Occipital lobe (tissue), 3 donors: ENCODE measurements at places on chromosomes 16 and 17. TPM values are rescaled to one million over a fixed set of nuclear protein-coding genes. Genes with fewer than 3 reads are reported as not detected.

- no peak for DNase-seq
These were observed 57.5 kb downstream of the IRF8 start for GRCh38 chr16:85956426-85956825.

The CA4 gene
- 1.2 TPM for total RNA-seq

GRCh38 chr17:67682196-67682595 lies 35.5 kb upstream of the NOL11 start:
- DNase-seq, result no peak

The CCDC78 gene
- total RNA-seq, result 4.2 TPM

DNA sequence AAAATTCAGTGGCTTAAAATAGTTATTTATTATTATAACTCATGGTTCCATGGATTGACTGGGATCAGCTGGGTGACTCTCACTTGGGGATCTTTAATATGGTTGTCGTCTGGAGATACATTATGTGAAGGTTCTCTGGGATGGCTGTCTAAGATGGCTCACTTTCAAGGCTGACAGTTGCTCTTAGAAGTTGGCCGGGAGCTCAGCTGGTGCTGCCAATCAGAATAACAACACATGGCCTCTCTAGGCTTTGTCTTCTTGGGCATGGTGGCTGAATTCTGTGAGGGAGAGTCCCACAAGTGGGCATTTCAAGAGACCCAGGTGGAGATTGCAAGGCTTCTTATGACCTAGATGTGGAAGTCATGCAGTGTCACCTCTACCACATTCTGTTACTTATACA lies 269.7 kb downstream of the CA10 start:
- DNase-seq, result no peak

The CCL3 gene
- total RNA-seq, result 7.2 TPM

The DNAH17 gene
- under 0.01 TPM for total RNA-seq

DNA sequence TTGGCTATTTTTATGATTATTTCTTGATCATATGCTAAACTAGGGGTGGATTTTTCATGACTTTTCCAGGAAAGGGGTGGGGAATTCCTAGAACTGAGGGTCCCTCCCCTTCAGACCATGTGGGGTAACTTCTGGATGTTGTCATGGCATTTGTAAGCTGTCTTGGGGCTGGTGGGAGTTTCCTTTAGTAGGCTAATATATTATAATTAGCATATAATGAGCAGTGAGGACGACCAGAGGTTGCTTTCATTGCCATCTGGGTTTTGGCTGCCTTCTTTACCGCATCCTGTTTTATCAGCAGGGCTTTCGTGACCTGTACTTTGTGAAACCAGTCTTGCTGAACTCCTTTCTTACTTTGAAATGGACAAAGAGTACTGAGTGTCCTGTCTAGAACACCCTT lies 40.4 kb upstream of the ABCA5 start:
- no peak for DNase-seq

The SLC13A2 gene
- total RNA-seq, result not detected

The NPIPB13 gene
- total RNA-seq, result 0.78 TPM

The TUFM gene
- total RNA-seq, result 56.6 TPM

DNA sequence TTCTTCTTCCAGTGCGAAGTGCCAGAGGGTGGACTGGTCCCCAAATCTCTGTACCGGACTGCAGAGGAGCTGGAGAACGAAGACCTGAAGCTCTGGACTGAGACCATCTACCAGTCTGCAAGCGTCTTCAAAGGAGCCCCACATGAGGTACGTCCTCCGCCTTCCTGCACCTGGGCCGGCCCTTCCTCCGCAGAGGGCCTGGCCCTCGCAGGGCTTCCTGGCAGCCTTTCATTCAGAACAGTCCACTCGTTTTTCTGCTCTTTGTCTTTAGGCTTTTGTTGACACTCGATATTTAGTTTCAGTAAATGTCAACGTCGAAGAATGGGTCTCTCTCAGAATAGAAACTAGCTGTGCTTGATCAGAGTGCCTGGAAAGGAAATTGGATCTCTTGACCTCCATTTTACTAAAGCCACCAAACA lies 68.6 kb downstream of the SEC14L1 start:
- no peak for DNase-seq

The GAST gene
- not detected for total RNA-seq

The UBE2G1 gene
- total RNA-seq, result 43.4 TPM

DNA sequence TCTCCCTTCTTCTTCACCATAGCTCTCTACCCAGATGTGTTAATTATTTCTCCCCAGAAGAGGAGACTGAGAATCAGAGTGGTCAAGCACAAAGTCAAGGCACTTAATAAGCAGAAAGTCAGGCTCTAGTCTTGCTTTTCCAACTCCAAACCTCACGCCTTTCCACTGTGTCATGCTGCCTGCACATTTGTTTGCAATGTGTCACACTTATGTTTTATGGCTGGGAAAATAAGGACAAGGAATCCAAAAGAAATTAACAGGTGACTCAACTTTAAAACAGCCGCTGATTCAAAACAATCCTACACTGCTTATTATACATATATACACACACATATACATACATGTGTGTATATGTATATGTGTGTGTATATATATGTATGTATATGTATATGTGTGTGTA lies 255.7 kb upstream of the DYNLRB2 start:
- no peak for DNase-seq

The UBE2O gene
- 30.3 TPM for total RNA-seq

DNA sequence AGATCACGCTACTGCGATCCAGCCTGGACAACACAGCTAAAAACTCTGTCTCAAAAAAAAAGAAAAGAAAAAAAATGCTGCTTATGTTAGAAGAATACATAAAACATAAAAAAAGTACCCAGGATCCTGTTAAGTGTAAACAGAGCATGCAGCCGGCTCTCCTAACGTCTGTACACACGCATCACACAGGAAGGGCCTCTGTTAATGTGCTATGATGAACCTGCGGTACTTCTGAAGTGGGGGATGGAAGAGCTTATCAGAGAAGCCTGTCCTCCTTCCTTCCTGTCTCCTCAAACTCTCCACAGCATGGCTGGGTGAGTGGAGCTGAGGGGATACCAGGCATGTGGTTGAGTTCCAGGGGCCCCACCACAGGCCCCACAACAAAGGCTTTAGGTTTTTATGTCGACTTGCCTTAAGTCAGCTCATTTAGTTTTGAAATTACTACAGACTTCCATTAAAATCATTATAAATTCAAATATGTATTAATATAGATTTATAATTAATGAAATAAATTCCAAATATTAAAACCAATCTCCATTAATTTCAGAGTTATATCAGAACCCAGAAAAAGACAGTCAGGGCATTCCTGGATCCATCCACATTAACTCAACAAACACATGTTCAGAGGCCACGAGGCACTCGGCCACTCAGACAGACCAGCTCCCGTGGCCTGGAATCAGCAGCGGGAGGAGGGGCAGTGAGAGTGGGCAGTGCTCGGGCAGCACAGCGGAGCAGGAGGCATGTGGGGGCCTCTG lies 11.7 kb downstream of the CCDC57 start:
- no peak for DNase-seq

DNA sequence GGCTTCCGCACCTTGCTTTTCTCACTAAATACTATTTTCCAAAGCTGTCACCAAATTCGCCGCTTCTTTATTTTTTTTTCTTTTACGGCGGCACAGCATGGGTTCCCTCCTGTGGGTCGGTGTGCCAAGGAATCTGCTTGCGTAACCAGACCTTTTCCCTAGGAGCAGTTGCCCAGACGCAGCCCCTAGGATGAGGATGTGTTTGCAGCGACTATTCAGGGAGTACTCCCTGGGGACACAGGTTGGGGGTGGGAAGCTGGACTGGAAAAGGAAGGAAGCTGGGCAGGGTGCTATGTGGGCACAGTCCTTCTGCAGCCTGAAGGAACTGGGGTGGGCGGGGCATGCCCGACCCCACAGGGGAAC lies 49.0 kb upstream of the ZCCHC14 start:
- no peak for DNase-seq

- DNase-seq, result no peak
These were observed 722.3 kb downstream of the CDH8 start for GRCh38 chr16:61313931-61314330.
